ENCODE measurements at places on chromosomes 16 and 17. TPM values are rescaled to one million over a fixed set of nuclear protein-coding genes. Genes with fewer than 3 reads are reported as not detected.

The NOXO1 gene
- 0.06 TPM for polyA plus RNA-seq

The TP53TG3F gene
- not detected for polyA plus RNA-seq

The TNFRSF13B gene
- polyA plus RNA-seq, result not detected

The SMTNL2 gene
- 8.2 TPM for polyA plus RNA-seq

The KRT25 gene
- not detected for polyA plus RNA-seq

The DBNDD1 gene
- polyA plus RNA-seq, result 1.4 TPM

The TBC1D28 gene
- not detected for polyA plus RNA-seq

The NHLRC4 gene
- polyA plus RNA-seq, result 0.46 TPM

The LRRC37B gene
- polyA plus RNA-seq, result 2.6 TPM

The SULT1A2 gene
- 0.37 TPM for polyA plus RNA-seq

The MMP28 gene
- polyA plus RNA-seq, result 4.4 TPM

The ATP2A1 gene
- polyA plus RNA-seq, result 0.06 TPM

GRCh38 chr17:2137342-2138098, 82.6 kb downstream of the HIC1 start:
- no peak for DNase-seq

- DNase-seq, result no peak
These were observed 113.8 kb downstream of the MSI2 start for GRCh38 chr17:57370037-57370581.

- peak; percentile 52 for DNase-seq
These were observed 41.1 kb upstream of the KLHDC4 start for GRCh38 chr16:87806641-87807546.

DNA sequence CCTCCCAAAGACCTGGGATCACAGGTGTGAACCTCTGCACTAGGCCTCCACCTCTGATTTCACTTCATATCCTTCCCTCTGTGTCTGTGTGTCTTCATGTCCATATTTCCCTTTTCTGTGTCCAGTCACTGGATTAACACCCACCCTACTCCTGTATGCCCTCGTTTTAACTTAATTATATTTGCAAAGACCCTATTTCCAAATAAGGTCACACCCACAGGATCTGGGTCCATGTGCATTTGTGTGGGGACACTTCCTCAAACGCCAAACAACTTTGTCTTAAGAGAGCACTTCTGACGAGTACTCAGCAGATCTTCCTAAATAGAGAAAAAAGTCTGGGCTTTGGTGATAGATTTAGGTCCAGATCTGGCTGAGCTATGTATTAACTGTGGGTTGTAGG, 56.3 kb downstream of the MPHOSPH6 start:
- DNase-seq, result no peak

DNA sequence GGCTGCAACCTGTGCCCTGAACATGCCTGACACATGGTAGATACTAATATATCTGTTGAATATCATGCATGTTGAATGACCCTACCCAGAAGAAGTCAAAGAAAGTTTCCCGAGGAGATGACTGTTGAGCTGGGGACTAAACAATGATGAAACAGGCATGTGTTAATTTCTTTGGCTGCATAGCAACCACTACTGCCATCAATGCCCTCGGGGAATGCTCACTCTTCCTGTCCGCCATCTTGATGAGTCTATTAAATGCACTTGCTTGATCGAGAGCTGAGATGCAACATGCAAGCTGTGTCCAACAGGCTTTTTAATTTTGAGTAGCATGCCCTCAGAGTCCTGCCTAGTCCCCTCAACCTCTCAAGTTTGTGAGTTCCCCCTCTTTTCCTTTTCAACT, 31.3 kb downstream of the GRIN2A start:
- no peak for DNase-seq

DNA sequence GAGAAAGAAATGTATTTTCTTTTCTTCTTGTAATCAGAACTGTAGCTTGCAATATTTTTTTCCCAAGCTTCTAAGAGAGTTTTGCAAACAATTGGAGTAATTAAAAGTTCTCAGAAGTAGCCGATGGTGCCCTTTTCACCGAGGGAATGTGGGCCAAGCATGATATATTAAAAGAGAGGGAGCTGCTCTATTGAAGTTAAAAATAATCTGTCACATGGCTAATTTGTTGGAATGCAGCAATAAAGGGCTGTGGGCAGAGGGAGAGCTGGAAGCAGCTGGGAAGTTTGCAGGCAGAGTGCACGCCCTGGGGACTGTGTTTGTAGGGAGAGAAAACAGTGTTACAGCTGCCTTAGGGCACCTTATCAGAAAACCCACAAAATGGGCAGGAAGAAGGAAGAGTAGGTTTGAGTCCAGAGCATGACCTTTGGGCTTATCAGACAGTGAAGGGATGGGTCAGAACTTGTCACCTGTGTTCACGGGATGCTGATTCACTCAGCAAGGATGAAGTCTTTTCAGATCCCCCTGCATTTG, 18.5 kb upstream of the TERF2 start:
- peak; percentile 35 for DNase-seq

DNA sequence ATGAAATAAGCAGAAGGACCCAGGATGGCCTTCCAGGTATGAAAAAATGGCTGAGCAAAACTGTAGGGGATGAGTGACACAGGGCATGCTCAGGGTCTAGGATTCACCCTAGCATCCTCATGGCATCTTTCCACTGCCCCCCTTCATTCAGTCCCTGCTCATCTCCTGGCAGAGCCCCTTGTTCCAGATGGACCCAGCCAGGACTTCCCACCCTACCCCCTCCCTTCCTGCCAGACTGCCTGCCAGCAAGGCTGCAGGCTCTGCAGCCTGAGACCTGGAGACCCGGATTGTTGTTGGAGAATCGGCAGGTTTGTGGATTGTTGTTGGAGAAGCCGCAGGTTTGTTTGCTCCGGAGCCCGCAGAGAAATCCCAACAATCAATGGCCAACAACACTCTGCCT, 6.6 kb downstream of the SEZ6 start:
- no peak for DNase-seq

GRCh38 chr16:53884748-53885147, 180.8 kb downstream of the FTO start:
- DNase-seq, result no peak

GRCh38 chr17:181245-182049, at the start of gene DOC2B:
Gene DOC2B, minus strand, starts transcription at chr17:181650. Its CDS starts 171 bp downstream, at chr17:181479.
- peak; percentile 80 for DNase-seq

GRCh38 chr16:2773188-2773968, 3.7 kb downstream of the ELOB start:
- DNase-seq, result no peak

GRCh38 chr17:17088541-17089525, 46.6 kb downstream of the MPRIP start:
- DNase-seq, result no peak

GRCh38 chr16:56625140-56625942, at the start of gene MT1E:
Gene MT1E, plus strand, starts transcription at chr16:56625781. Its CDS starts 71 bp downstream, at chr16:56625852.
- peak; percentile 90 for DNase-seq

- peak; percentile 89 for DNase-seq
These were observed 1.0 kb downstream of the MYLK3 start for GRCh38 chr16:46746821-46747776.

- no peak for DNase-seq
These were observed 176.3 kb upstream of the TNRC6C start for GRCh38 chr17:77782201-77782600.

- no peak for DNase-seq
These were observed 12.8 kb downstream of the LRRC36 start for GRCh38 chr16:67339453-67339852.

DNA sequence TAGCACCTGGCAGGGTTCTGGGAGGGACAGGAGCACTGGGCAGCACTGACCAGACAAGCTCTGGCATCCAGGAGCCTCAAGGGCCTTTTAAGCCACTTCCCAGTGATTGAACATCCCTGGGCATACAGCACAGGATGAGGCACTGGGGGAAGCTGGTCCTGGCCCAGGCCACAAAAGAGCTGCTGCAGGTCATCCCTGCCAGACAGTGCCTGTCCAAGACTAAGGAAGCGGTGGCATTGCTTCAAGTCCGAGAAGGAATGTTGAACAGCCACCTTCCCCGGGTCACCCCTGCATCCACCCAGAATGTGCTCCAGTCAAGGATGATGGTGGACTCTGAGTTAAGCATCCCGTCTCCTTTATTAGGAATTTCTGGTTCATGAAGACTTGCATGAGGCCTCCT, 1.2 kb upstream of the OSBPL7 start:
- DNase-seq, result no peak

GRCh38 chr17:70184770-70185169, 15.4 kb downstream of the KCNJ2 start:
- no peak for DNase-seq

DNA sequence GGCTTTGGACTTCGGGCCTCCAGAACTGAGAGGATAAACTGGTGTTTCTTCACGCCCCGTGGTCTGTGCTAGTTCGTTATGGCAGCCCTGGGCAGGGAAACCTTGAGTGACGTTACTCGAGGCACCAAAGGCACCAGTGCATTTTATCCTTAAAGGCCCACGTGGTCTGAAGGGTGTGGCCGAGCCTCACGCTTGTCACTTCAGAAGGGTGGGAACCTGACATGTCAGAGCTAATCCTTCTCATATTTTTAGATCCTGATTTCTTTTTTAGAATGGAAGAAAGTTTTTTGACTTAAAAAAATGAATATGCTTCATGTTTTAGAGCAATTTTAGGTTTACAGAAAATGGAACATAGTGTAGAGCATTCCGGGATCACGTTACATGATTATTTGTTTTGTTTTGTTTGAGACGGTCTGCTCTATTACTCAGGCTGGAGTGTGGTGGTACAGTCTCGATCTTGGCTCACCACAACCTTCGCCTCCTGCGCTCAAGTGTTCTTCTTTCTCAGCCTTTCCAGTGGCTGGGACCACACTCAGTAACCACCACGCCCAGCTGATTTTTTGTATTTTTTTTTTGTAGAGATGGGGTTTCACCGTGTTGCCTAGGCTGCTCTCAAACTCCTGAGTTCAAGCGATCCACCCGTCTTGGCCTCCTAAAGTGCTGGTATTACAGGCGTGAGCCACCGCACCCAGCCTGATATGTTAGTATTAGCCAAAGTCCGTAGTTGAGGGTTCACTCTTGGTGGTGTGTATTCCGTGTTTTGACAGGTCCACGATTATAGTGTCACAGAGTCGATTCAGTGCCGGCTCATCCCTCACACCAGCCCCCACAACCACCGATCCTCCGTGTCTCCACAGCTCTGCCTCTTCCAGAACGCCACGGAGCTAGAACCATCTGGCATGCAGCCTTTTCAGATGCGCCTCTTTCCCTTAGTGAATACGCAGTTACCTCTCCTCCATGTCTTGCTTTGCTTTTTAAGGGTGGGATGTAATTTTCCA, 47.9 kb downstream of the RAB11FIP3 start:
- DNase-seq, result no peak

DNA sequence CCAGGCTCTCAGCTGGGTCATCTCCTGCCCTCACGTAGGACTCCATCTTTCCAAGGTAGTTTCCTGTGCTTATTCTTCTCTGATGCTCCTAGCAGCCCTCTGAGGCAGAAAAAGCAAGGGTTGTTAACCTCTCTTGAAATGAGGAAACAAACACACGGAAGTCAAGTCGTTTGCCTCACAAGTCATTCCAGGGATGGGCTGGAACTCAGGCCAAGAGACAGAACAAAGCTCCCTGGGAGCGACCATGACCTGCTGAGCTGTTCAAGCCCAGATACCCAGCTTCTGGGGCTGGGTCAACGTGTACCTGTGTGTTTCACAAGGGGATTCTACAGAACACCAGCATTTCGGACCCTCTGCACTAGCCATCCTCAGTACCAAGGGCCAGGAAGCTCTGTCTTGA, 28.1 kb downstream of the SRL start:
- DNase-seq, result no peak

DNA sequence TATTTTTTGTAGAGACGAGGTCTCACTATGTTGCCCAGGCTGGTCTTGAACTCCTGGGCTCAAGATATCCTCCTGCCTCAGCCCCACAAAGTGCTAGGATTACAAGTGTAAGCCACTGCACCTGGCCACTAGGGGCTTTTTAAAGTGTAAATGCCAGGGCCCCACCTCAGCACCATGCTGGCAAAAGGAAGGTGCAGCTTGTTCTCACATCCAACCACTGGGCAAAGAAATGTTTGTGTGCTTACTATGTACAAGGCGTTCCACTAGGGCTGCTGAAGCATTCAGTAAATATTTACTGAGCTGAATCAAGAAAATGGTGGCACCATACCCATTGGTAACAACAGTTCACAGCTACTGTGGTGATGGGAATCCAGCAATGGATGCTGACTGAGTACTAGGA, 22.6 kb downstream of the COG1 start:
- DNase-seq, result no peak

GRCh38 chr17:58757162-58757613, 1.5 kb downstream of the PPM1E start:
- DNase-seq, result no peak

GRCh38 chr17:65177901-65178300, 40.7 kb downstream of the RGS9 start:
- DNase-seq, result no peak

DNA sequence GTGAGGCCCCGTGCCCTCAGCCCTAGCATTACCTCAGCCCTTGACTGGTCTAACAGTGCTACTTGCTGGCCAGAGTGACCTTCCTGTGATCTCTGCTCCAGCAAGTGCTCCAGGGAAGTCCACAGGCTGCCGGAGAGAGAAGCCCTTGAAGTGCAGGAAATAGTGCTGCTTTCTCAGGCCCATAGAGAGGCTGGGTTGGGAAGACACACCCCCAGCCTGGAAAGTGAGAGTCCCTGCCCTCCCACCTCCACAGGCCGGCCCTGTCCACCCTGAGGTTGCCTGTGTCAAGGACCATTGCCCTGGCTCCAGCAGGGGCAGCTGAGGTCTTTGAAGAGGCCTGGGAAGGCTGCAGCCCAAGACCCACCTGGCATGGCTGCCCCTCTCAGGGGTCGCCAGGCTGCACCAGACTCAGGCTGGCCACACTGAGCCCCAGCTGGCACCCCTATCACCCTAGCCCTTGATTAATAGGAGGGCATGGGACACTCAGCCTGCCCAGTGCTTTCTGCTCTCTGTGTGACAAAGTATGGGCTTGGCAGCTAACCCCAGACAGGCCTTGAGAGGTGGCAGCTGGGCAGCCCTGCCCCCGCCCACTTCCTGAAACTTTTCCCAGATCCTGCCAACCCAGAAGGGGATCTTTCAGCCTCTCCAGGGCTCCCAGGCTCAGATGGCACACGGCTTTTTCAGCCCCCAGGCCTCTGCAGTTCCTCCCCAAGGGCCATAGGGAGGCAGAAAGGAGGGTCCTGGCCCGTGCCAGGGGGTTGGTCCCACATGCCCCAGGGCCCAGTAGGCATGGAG, 21.7 kb downstream of the ATP6V0D1 start:
- peak; percentile 73 for DNase-seq

GRCh38 chr17:62033317-62033716, 31.8 kb downstream of the MED13 start:
- no peak for DNase-seq

- peak; percentile 63 for DNase-seq
These were observed 3.4 kb downstream of the MYO18A start for GRCh38 chr17:29176558-29177351.

DNA sequence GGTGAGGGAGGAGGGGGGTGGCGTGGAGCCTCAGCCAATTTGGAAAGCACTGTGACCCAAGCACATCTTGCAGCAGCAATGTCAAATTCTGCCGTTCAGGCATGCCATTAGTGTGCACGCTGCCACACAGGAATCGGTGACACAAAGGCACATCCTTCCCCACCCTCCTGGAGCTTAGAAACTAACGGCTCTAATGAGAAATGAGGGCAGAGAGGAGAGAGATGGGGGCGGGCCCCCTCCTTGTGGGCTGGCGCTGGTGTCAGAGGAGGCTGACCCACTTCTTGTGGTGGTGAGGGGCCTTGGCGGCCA, 94.8 kb downstream of the RTN4RL1 start:
- DNase-seq, result no peak

- no peak for DNase-seq
These were observed 197.0 kb downstream of the AXIN2 start for GRCh38 chr17:65364438-65364837.

All from heart left ventricle (tissue), 16 donors.